ENCODE measurements at places on chromosomes 6 and 20. TPM values are rescaled to one million over a fixed set of nuclear protein-coding genes. Genes with fewer than 3 reads are reported as not detected.

- no peak for DNase-seq
Observed at GRCh38 chr20:32252189-32252588, 25.3 kb upstream of the KIF3B start.

- DNase-seq = no peak
Observed at GRCh38 chr20:18165553-18165952, 27.9 kb downstream of the KAT14 start.

DNA sequence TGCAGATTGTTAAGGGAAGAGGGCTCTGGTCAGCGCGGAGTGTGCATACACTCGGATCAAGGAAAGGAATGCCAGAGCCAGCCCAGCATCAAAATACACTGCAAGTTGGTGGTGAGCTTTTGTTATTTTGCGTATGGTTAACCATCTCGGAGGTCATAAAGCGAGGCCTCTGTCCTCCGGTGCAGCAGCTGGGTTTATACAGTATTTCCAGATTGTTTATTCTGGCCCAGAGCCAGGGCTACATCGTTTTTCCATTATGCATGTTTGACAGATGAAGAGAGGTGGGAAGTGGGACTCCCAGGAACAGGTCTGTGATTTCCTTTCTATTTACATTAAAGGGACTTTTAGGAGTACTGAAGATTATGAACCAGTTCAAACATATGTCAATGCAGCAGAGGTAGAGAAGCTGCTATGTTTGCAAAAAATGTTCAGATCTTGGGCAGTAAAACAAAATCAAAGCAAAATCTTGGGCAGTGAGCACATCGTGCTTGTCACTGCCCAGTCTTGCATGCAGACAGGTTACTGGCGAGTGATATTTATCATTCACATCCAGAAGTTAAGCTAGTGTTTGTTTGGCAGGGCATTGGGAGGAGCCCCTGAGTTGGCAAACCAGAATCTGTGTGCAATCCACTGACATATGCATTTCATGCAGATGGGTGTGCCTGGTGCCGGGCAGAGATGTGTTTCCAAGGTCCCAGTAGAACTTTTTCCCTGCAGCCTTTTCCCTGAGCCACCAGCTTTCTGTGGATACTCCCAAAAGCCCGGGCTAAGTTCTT is 256.3 kb upstream of the TAB2 start:
- peak; percentile 39 for DNase-seq

Gene FRS3
- 2.7 TPM for total RNA-seq

Gene ANKRD66
- total RNA-seq = not detected

Data from fibroblast of the aortic adventitia (primary cell).